Activated T-helper 1 cell treated with anti-CD3 and anti-CD28 coated beads, Interleukin-12 subunit alpha, Interleukin-12 subunit beta, Interleukin-2, Interleukin-4 antibody, amounts not matched to agents 30 ng/mL and 10 ng/mL and 1 ng/mL, durations not matched to agents 14 hours and 24 hours and 36 hours (primary cell): ENCODE measurements at places on chromosomes 16 and 17. TPM values are rescaled to one million over a fixed set of nuclear protein-coding genes. Genes with fewer than 3 reads are reported as not detected.

SCN4A gene
- 0.13 and 0.22 TPM in 2 replicates for total RNA-seq

CDH1 gene
- total RNA-seq: 0.64 and 2.2 TPM in 2 replicates

SLC35G6 gene
- total RNA-seq: not detected in 2 replicates

MYH13 gene
- total RNA-seq: not detected in 2 replicates

HS3ST2 gene
- not detected in 2 replicates for total RNA-seq

CRYM gene
- total RNA-seq: not detected in 2 replicates

SOX15 gene
- 0.20 and 0.78 TPM in 2 replicates for total RNA-seq

PDF gene
- 17.4 and 21.5 TPM in 2 replicates for total RNA-seq

DNA sequence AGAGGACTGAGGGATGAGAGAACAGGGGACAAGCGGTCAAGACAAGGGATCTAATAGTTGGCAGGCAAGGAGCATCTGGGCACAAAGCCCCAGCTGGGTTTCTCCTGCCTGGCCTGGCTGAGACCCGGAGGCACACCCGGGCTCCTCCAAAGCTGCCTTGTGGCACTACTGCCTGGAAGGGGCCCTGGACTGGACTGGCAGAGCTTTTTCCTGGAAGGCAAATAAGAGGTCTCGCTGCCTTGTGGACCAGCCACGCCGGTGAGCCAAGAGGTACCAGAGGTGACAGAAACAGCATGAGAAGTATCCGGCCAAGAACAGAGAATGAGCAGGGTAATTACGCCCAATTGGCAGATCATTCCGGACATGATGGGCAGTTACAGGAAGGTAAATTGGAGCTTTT lies 64.6 kb downstream of the GTF3C1 start:
- DNase-seq: no peak

DNA sequence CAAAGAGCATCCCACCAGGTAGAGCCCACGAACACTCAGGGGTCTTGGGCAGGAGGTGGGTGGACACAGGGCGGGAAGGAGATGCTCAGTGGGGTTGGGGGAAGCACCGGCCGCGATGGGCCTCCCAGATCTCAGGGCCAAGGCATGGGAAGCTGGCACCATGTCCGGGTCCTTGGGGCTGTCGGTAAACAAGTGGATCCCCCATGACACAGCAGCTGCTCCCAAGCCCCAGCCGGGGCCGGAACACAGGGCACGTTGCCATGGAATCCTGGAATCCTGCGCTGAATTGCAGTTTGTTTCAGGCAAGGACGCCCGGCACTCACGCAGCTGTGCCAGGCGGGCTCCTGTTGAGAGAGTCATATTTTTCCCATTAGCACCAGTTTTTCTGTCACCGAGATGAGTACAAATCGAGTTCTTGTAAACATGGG lies 23.0 kb upstream of the CHMP6 start:
- no peak for DNase-seq

DNA sequence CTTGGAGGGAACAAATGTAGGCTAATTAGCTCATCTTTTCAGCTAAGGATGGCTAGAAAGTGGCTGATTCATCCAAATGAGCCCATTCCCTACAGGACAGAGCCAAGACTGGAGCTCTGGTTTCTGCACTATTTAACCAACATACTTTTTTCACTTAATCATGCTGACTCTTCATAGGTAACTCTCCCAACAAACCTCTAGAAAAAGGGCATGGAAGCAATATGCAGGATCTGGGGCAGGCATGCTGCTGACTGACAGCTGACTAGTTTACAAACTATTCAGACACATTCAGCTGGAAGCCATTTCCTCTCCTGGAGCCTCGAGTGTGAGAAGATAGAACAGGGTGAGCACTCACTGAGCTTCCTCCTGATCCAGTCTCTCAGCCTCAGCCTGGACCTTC lies 6.2 kb downstream of the BECN1 start:
- no peak for DNase-seq

DNA sequence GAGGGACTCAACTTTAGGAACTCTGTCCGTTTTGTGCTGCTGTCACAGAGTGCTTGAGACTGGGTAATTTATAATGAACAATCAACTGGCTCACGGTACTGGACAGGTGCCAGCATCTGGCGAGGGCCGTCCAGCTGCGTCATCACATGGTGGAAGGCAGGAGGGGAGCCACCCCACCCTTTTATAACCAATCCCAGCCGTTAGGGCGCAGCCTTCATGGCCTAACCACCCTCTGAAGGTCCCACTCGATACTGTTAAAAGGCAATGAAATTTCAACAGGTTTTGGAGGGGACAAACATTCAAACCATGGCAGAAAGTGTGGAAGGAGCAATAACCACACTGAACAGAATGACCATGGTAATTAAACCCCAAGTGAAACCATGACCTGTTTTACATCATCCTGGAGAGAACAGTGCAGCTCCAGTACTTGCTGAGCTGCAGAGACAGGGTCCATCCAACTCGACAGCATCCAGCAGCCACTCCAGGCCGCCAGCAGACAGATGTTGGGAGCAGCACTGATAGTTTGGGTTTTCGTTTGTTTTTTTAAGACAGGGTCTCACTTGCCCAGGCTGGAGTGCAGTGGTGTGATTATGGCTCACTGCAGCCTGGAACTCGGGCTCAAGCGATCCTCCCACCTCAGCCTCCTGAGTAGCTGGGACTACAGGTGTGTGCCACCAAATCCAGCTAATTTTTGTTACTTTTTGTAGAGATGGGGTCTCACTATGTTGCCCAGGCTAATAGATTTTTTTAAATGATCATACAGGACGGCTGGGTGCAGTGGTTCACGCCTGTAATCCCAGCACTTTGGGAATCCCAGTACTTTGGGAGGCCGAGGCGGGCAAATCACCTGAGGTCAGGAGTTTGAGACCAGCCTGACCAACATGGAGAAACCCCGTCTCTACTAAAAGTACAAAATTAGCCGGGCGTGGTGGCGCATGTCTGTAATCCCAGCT lies 11.0 kb downstream of the CHMP6 start:
- DNase-seq: no peak

DNA sequence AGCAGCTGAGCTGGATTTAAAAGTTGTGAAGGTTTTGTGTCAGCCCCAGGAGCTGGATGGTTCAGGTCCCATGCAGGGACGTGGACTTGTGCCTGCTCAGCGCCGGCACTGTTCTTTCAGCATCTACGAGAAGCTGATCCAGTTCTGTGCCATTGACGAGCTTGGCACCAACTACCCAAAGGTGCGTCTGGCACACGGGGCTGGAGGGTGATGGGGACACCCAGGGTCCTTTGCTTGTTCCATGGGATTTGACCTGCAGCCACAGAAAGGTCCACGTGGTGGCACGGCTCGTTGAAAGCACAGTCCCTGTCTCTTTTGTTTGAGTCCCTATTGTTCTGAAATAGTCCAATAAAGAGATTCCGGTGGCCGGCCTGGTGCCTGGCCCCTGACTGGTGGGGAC lies 18.1 kb upstream of the ITGB4 start:
- DNase-seq: no peak

DNA sequence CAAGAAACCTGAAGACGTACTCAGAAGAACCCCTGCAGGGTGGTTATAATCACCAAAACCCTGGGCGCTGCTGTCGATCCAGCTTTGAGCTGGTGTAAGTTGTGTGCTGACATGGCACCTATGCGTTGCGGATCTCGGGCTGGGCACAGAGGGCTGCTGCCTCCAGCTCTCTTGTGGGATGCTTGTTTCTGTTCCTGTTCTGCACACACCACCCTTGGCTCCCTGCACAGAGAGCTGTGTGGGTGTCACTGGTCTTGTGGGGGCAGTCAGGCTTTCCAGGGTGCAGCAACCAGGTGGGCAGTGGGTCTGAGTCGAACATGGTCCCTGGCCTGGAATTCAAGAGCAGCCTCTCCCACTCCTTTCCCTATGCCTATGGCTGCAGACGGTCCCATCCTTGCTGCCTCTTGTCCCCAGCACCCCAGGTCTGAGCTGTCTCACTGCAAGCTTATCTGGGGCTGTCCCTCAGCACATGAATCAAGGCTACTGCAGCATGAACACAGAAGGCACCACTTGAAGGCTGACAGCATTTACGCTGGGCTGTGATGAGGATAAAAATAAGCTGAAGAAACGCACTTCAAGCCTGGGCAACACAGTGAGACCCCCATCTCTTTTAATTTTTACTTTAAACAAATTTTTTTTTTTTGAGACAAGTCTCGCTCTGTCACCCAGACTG lies 20.1 kb downstream of the ZNF276 start:
- no peak for DNase-seq

DNA sequence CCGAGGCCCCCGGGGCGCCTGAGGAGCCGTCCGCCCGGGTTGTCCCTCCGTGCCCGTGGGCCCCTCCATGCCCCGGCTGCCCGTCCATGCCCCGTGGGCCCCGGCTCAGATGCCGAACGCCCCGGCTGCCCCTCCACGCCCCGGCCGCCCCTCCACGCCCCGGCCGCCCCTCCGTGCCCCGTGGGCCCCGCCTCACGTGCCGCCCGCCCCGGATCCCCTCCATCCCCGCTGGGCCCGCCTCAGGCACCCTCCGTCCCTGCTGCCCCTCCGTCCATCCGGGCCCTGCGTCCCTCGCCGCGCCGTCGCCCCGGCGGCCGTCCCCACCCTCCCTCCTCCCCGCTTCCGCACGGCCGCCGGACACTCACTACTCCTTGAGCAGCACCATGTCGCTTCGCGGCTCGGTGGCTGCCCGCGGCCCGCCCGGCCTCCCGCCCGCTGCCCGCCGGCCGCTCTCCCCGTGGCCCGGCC lies 382 bp downstream of the PITPNA start:
- DNase-seq: peak; percentile 8

DNA sequence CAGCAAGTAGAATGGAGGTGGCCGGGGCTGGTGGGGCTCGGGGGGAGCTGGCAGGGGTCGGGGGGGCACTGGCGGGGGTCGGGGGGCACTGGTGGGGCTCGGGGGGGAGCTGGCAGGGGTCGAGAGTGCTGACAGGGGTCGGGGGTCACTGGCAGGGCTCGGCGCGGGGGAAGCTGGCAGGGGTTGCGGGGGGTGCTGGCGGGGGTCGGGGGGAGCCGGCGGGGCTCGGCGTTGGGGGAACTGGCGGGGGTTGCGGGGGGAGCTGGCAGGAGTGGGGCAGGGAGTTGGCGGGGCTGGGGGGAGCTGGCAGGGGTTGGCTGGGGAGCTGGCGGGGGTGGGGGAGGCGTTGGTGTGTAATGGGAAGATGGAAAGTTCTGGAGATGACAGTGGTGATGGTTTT lies 25.1 kb downstream of the CCDC57 start:
- no peak for DNase-seq

GRCh38 chr16:86725401-86725800 lies 147.1 kb downstream of the FOXL1 start:
- DNase-seq: no peak

DNA sequence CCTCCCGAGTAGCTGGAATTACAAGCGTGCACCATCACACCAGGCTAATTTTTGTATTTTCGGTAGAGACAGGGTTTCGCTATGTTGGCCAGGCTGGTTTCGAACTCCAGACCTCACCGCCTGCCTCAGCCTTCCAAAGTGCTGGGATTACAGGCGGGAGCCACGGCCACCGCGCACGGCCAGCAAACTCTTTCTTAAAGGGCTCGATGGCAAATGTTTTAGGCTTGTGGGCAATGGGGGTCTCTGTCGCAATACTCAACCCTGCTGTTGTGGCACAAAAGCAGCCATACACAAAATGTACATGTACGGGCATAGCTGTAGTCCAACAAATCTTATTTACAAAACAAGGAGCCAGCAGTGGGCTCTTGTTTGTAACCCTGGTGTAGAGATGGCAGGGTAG lies 18.4 kb downstream of the PARN start:
- no peak for DNase-seq

- DNase-seq: no peak
Measured at GRCh38 chr16:88287219-88287618, 95.5 kb upstream of the ZNF469 start.

DNA sequence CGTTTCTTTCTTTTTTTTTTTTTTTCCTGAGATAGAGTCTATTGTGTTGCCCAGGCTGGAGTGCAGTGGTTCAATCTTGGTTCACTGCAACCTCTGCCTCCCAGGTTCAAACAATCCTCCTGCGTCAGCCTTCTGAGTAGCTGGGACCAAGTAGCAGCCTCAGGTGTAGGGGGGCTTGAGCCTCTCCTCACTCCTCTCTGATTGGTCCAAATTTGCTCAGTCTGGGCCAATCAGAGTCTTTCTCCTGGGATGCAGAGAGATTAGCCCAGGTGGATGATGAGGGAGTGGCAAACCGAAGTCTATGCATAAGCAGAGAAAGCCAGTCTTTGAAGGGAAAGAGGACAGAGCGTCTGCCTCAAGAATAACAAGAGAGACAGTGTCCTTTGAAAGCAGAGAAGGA lies 99.0 kb downstream of the BMERB1 start:
- DNase-seq: no peak

DNA sequence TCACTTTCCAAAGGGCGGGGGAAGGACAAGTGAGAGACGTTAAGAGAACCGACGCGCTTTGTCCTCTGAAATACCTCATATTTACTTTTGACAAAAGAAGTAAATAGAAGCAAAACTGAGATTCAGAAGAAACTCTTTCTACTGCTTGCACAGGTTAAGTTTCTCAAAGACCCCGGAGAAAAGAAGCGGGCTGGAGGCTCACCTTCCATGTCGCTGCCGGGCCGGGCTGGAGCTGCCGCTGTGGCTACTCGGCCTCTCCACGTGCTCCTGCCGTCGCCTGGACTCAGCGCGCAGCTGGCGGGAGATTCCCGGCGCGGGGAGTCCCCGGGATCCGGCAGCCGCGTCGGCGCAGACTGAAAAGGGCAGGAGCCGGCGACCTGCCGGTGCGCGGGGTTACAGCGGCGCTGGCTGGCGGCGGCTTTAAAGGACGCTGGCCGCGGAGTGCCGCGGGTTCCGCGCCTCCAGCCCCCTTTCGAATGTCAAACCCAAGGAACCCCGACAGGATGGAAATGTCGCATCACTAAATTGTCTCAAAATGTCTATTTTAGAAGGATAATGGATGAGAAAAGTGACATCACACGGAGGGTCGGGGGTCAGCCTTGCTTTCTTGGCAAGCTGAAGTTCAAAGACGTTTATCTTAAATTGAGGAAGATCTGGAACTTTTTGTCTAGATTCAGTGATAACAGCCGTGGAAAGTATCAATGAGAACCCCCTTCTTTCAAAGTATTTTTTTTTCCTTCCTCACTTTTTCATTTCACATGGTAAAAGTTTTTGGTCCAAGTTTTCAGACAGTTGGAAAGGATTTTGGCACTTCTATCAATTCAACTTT lies at the start of gene IKZF3:
TSS of gene IKZF3 (minus strand) at position 395 of the 829 bp plus-strand sequence. CDS start at position 209, 186 bp downstream.
- DNase-seq: peak; percentile 79

- DNase-seq: no peak
Measured at GRCh38 chr17:28043741-28044140, 1.3 kb downstream of the NLK start.

DNA sequence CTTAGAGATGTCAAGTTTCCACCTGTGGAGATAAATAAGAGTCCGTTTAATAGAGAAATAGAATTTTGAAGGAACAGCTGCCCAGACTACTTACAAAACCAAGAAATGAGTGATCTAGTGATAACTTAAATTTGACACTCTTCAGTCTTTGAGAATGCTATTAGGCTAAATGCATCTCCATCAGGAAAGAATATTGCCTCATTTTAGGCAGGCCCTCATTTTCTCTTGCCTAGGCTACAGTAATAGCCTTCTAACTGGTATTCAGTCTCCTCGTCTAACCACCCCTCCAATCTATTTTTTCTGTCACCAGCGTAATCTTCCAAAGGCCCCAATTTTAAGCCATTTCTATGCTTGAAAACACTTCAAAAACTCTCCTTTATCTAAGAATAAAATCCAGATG lies 537.8 kb upstream of the CA10 start:
- DNase-seq: no peak
